Endodermal cell (in vitro differentiated cells): ENCODE measurements at places on chromosomes 13 and 19.
A peak's percentile ranks its signal among the peaks of the same experiment; 100 is the strongest.

DNA sequence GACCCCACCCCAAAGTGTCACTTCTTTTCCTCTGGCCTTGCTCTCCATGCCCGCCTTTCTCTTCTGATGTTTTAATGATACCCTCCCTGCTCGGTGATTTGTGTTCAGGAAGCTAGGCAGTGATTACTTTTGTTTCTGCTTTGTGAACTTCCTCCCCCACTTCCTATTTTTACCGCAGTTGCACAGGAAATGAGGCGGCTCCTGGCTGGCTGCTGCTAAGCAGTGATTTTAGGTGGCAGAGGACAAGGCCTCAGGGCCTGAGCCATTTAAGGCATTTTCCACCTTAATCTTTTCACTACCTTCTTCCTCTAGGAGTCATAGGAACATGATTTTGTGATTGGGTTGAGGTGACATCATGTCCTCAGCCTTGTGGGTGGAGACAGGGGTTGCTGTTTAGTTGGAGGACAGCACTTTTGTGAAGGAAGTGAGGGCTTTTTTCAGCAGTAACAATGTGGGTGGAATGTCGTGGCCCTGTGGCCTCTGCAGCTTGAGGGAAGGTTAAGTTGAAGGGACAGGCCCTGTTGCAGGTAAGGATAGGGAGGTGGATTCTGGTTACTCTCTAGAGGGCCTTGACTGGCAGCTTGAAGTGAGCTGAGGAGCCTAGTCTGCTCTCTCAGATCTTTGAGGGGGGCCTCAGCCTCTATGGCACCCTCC, 15.7 kb downstream of the GARRE1 start:
- peak; percentile 73 for DNase-seq

DNA sequence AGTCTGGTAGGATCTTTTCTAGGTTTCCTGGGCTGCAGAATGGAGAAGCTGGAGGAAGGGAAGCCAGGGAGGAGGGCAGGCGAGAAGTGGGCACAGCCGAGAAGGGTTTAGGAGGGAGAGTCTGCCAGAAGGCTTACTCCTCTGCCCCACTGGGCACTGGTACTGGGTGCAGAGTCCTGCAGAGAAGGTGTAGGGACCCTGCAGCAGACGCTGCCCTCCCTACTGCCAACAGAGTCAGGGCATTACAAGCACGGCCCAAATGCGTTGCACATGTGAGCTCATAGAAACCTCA, 726 bp upstream of the PEPD start:
- no peak for DNase-seq

- DNase-seq, result peak; percentile 91
Observed at GRCh38 chr19:43798546-43799409, 3.5 kb downstream of the LYPD5 start.

GRCh38 chr13:33127009-33127551, 110.9 kb downstream of the KL start:
- DNase-seq, result no peak

DNA sequence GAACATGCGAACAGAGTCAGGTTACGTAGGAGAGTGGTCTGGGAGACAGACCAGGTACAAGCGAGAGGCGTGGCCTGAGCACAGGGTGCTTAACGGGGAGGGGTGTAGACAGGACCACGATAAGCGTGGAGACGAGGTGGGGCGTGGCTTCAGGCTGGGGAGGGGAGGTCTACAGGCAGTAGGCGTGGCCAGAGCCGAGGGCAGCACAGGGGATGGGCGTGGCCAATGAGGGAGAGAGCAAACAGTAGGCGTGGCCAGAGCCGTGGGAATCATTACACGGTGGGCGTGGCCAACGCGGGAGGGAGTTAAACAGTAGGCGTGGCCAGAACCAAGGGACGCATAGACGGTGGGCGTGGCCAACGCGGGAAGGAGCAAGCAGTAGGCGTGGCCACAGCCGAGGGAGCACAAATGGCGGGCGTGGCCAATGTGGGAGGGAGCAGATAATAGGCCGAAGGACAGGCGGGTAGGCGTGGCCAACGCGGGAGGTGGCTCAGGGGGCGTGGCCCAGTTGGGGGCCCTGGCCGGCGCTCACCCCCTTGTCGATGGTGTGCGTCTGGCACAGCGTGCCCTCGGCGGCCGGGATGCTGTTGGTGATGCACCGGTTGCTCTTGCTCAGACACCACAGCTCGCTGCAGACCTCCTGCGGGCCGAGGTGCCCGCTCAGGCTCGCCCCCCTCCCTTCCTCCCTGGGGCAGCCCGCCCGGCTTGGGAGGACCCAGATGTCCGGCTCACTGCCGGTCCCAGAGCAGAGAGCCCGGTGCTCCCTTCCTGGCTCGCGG, 15.2 kb upstream of the MYO1F start:
- peak; percentile 100 for DNase-seq

- no peak for DNase-seq
Observed at GRCh38 chr19:33167438-33167837, 26.7 kb upstream of the LRP3 start.

GRCh38 chr13:93003531-93003930, 223.1 kb upstream of the GPC6 start:
- DNase-seq, result no peak

- no peak for DNase-seq
Observed at GRCh38 chr19:15672580-15673175, at the start of gene CYP4F12. Gene CYP4F12, plus strand, starts transcription at chr19:15673087. Its CDS starts 443 bp downstream, at chr19:15673530.

GRCh38 chr19:10315335-10316214, at the start of gene FDX2:
Gene FDX2, minus strand, starts transcription at chr19:10316015. Its CDS starts 19 bp downstream, at chr19:10315996.
- DNase-seq, result peak; percentile 97

DNA sequence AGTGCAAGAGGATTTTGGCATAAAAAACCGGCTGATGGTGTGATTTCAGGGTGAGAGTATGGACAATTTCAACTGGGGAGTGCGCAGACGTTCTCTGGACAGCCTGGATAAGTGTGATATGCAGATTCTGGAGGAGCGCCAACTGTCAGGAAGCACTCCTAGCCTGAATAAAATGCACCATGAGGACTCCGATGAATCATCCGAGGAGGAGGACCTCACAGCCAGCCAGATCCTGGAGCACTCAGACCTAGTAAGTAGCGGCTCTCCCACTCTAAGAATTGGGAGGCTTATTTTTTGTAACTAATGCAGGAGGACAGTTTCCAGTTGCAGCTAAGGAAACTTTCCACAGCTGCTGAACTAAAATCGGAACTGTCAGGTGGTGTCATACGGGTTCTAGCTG, 53.6 kb downstream of the ZAR1L start:
- DNase-seq, result no peak

DNA sequence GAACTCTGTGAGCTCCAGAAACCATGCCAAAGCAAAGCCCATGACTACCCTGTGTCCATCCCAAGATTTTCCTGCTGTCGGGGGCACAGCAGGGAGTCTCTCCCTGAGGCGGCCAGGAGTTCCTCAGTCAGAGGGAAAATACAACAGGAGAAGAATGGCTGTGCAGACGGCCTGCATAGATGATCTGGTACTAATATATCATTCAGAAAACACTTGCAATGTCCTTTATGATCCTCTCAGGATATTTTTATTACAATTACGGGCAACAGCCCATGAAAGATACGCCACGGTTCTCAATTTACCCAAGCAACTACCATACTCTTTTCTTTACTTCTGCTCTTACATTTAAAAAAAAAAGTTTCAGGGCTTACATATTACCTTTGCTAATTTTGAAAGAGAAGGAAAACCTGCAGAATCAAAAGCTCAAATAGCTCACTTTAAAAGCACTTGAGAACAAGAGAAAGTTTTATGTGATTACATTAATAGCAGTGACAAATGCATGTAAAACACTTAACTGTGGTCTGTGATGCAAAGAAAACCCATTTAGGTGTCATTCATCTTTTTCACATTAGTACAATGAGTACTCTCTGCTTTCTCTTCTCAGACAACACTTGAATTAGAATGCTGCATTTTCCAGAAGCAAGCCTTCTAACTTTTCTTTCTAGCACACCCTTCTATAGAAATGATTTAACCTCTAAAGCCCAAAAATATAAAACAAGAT, 460.8 kb downstream of the KLF5 start:
- DNase-seq, result no peak

DNA sequence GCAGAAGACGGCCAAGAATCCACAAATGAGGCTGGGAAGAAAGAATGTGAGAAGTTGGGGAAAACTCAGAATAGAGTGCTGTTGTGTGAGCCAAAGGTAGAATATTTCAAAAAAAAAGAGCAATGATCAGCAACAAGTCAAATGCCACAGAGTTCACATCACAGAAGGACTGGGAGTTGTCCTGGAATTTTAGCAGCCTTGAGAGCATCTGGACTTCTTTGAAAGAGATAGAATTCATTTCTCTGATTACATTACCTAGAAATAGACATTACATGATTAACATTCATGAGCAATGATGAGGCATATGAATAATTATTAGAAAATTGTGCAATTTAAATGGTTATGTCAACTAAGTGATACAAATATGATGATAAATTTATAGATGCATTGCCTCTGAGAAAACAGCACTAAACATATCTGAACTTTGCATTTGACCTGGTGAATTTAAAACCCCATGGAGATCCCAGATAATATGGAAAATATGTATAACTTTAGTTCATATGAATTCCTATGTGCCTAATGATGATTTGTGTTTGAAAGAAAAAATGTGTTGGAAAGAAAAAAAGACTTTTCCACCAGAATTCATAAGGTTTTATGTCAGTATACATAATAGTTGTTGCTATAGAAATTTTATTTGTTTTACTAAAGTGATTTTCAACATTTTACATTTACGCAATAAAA, 186.2 kb downstream of the POSTN start:
- no peak for DNase-seq

GRCh38 chr19:38812841-38813320, at the start of gene LGALS4:
Gene LGALS4, minus strand, starts transcription at chr19:38812945. Its CDS starts 59 bp downstream, at chr19:38812886.
- DNase-seq, result no peak

GRCh38 chr13:80476953-80477352, 136.0 kb upstream of the SPRY2 start:
- DNase-seq, result no peak

GRCh38 chr13:44507639-44508038, 68.5 kb downstream of the TSC22D1 start:
- DNase-seq, result no peak

DNA sequence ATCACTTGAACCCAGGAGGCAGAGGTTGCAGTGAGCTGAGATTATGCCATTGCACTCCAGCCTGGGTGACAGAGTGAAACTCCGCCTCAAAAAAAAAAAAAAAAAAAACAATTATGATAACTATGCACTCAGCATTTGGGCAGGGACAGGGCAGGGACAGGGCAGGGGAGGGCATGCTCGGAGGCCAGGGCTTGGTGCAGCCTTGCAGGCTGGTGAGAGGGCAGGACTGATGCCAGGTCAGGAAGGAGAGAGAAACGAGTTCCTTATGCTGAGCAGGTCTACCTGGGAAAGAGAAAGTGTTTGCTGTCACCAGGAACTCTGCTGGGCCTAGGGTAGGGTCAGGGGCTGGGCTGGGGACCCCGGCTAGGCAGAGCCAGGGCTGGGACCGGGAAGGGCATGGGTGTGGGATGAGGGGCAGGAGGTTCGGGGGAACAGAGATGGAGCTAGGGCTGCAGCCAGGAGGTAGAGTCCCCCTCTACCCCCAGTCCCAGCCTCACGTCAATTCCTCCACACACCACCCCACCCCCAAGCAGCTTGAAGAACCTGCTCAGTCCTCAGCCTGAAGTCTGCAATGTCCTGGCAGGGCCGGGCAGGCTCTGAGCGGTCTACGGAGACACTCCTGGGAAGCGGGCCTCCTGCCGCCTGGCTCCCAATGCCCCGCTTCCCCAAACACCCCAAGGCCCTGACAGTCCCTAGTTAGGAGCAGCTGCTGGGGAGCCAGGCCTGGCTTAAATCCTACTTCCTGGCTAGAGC, 2.8 kb downstream of the FXYD3 start:
- no peak for DNase-seq

DNA sequence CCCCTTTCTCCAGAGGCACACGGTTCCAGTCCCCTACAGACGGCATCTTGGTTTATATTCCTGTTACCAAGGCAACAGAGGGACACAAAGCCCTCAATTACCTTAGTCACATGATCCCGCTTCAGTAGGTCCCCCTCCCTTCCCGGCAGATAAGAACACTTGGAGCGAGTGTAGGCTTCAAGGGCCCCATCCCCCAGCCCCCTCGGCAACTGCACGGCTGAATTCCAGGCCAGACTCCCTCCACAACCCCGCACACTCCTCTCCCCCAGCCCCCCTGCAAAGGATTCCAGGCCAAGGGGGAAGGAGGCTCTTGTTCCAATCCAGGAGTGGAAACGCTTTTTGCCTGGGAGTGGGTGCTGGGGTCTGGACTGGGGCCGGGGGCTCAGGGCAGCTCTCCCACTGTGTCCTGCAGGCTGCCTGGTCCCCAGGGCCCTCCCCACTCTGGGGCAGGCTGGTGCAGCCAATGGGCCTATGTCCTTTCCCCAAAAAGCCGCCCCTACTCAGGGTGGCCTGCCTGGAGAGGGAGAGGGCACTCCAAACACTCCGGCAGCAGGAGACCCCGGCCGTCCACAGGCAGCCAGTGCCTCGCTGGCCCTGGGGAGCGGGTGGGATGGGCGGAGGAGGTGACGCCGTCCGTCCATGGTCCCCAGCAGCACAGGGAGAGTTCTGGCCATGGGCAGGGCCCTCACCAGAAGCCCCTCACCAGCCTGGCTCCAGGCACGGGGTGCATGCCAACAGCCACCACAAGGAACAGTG, 62.6 kb downstream of the MLLT1 start:
- DNase-seq, result no peak

- DNase-seq, result no peak
Observed at GRCh38 chr13:63425131-63425530, 2009.5 kb upstream of the PCDH20 start.

- DNase-seq, result no peak
Observed at GRCh38 chr19:52695996-52696395, 38.8 kb downstream of the ZNF611 start.

- DNase-seq, result peak; percentile 44
Observed at GRCh38 chr19:48496959-48497727, 14.5 kb downstream of the LMTK3 start.

DNA sequence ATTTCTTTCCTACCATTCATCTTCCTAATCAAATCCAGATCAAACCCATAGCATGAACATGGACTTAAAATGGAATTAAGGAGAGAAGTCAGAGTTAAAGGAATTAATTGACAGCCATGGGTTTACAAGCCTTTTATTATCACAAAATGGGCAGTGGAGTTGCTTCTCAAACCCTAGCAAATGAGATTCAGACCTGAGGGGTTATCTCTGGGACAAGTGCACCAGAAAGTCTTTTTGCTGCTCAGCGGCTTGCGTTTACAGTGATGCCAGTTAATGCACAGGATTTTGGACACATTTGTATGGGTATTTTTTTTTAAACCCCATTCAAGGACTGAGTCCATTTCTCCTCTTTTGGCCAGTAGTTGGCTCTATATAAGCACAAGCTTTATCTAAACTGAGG, 503.0 kb downstream of the EFNB2 start:
- no peak for DNase-seq

GRCh38 chr13:51541037-51541436, 43.2 kb upstream of the WDFY2 start:
- no peak for DNase-seq

- DNase-seq, result peak; percentile 95
Observed at GRCh38 chr13:24627090-24627714, 53.0 kb upstream of the ATP12A start.
